ENCODE measurements at places on chromosomes 3 and 15.
A peak's percentile ranks its signal among the peaks of the same experiment; 100 is the strongest.

- DNase-seq, result no peak
Measured at GRCh38 chr15:35506272-35506870, 39.6 kb downstream of the DPH6 start.

DNA sequence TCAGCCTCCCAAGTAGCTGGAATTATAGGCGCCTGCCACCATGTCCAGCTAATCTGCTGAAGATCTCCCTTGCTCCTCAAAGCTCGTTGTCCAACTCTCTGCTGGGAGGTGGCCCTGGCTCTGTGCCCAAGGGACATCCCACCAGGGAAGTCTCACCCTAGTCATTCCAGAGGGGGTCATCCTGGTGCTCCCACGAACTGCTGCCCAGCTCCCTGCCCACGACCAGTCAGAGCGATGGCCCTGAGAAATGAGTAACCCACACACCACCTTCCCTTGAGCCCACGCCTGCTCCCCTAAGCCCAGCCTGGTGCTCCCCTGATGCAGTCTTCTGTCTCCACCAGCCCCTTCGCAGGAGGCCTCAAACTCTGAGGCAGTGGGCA is 5.2 kb downstream of the KLHL25 start:
- DNase-seq, result no peak

GRCh38 chr3:59878038-59878427 is 828.2 kb upstream of the CFAP20DC start:
- no peak for DNase-seq

GRCh38 chr15:37425541-37425940 is 325.2 kb upstream of the MEIS2 start:
- DNase-seq, result no peak

DNA sequence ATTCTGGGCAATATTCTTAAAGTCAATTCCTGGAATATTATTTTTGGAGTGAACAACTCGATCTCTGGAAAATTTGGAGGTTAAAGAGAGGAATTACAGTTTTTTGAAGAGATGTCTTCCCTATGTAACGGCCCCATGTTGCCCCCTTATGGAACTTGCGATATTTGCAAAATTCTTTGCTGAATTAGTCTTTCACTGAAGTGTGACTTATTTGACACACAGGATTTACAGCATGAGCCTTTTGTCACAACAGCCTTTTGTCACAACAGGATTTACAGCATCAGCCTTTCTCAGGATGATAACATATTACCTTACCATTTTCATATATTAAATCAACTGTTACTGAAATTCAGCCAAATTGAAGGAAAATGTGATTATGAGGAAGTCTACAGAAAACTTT is 37.8 kb upstream of the SPTSSB start:
- peak; percentile 35 for DNase-seq

- no peak for DNase-seq
Measured at GRCh38 chr15:82958638-82959037, 6.1 kb upstream of the HOMER2 start.

DNA sequence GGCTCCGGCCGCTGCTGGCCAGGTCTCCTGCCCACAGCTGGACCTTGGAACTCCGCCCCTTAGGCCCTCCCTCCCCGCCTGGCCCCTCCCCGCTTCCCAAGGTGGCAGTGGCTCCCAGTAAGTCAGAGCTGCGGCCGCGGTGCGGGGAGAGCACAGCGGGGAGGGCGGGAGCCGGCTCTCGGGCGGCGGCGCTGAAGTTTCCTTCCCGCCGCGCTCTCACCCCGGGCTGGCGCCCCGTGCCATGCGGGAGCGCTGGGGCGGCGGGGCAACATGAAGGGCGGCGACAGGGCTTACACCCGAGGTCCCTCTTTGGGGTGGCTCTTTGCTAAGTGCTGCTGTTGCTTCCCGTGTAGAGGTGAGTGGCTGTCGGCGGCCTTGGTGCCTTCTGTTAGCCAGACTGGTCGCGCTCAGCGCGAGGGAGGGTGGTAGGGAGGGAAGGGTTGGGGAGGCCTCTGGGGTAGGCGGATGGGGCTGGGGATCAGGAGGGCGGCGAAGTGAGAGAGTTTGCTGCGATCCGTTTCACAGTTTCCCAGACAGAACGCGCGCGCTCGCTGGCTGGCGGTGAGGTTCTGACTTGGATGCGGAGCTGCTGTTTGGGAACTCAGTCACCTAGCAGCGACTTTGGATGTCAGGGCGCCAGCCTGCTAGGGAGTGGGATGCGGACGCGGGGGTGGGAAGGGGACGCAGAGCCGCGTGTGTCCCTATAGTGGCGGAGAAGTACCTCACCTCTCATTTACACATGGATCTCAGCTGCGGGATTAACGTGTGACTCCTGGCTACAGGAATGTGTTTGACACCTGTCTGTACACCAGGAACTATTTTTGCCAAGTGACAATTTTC is 145.5 kb upstream of the UMPS start:
- peak; percentile 89 for DNase-seq

Measured in lower leg skin (tissue), 4 donors.